ENCODE measurements at places on chromosomes 16 and 17. TPM values are rescaled to one million over a fixed set of nuclear protein-coding genes. Genes with fewer than 3 reads are reported as not detected.

SDK2 gene
- 0.66 TPM for total RNA-seq

CDRT4 gene
- 5.3 TPM for total RNA-seq

MT1H gene
- total RNA-seq: not detected

CHST5 gene
- total RNA-seq: 0.10 TPM

PHAF1 gene
- total RNA-seq: 15.6 TPM

ZNF174 gene
- total RNA-seq: 7.7 TPM

TERB1 gene
- total RNA-seq: not detected

IRF8 gene
- 184 TPM for total RNA-seq

DHRS7C gene
- total RNA-seq: not detected

JPT1 gene
- total RNA-seq: 232 TPM

CES4A gene
- total RNA-seq: 21.3 TPM

SCARF1 gene
- 1.1 TPM for total RNA-seq

SSTR5 gene
- not detected for total RNA-seq

SLC47A2 gene
- total RNA-seq: not detected
